ENCODE measurements at places on chromosomes 5 and 9.

- no peak for DNase-seq
Measured at GRCh38 chr5:35026280-35026840, 21.4 kb downstream of the AGXT2 start.

GRCh38 chr5:36172599-36172998, 20.7 kb downstream of the SKP2 start:
- DNase-seq, result no peak

DNA sequence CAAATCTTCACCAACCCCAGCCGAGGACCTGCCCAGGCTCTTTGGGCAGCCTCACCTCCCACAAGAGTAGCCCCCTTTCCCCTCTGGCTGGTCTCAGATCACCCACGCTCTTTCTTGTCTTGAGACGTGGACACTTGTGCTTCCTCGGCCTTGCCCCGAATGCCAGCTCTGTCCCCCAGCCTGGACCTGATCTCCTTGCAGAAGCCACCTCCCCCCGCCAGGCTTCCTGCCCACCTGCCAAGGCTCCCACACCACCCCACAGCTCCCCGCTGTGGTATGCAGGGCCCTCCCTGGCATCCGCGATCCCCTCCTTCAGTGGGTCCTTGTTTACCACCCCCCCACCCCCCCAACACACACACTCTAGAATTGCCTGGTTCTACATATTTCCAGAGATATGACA, 133.7 kb downstream of the ROR2 start:
- no peak for DNase-seq

DNA sequence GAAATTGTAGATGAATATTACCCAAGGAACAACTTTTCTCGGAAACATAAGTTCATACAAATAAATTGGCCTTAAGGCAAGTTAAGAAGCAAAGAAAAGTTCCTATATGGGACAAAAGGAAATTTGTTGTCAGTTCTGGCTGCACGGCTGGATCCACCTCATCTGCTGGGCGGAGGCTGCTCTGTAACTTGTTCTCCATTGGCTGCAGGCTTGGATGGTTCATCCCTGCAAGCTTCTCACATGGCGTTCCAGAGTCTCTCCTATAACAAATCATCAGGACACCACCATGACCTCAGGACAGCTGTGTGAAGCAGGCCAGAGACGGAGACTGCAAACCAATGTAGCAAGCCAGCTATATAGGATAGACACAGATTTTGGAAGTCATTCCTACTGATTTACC, 81.4 kb upstream of the DAB2 start:
- DNase-seq, result no peak

GRCh38 chr5:58088941-58089340, 370.9 kb downstream of the PLK2 start:
- no peak for DNase-seq

GRCh38 chr5:142152384-142152732, 43.8 kb downstream of the NDFIP1 start:
- no peak for DNase-seq

- DNase-seq, result no peak
Measured at GRCh38 chr5:83955916-83956315, 235.3 kb upstream of the HAPLN1 start.

- DNase-seq, result no peak
Measured at GRCh38 chr9:106284296-106284695, 578.7 kb upstream of the ZNF462 start.

GRCh38 chr5:109700516-109701153, 10.9 kb downstream of the MAN2A1 start:
- no peak for DNase-seq

- DNase-seq, result no peak
Measured at GRCh38 chr9:115038178-115038577, 79.8 kb downstream of the TNC start.

- DNase-seq, result no peak
Measured at GRCh38 chr5:143752165-143752850, 59.7 kb upstream of the HMHB1 start.

- no peak for DNase-seq
Measured at GRCh38 chr5:174306345-174307030, 261.0 kb downstream of the NSG2 start.

- DNase-seq, result no peak
Measured at GRCh38 chr5:23136958-23137357, 283.8 kb upstream of the CDH12 start.

GRCh38 chr9:128494108-128494745, 10.3 kb upstream of the GLE1 start:
- no peak for DNase-seq

- DNase-seq, result no peak
Measured at GRCh38 chr5:78738693-78739300, 90.2 kb upstream of the LHFPL2 start.

DNA sequence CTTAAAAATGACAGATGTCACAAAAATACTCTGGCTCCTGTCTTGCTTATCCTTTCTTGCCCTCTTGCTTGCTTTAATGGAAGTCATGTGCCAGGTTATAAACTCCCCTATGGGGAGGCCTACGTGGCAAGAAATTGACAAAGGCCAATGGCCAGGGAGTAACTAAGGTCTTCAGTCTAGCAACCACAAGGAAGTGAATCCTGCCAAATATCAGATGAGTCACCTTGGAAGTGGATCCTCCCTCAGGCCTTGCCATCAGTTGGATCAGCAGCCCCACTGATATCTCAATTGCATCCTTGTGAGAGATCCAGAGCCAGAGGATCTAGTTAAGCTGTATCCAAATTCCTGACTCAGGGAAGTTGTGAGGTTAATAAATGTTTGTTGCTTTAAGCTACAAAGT, 82.8 kb downstream of the CAAP1 start:
- DNase-seq, result no peak

GRCh38 chr5:5616247-5616895, 193.9 kb downstream of the ICE1 start:
- DNase-seq, result no peak

GRCh38 chr9:135544981-135545635, 818 bp upstream of the OBP2A start:
- no peak for DNase-seq

DNA sequence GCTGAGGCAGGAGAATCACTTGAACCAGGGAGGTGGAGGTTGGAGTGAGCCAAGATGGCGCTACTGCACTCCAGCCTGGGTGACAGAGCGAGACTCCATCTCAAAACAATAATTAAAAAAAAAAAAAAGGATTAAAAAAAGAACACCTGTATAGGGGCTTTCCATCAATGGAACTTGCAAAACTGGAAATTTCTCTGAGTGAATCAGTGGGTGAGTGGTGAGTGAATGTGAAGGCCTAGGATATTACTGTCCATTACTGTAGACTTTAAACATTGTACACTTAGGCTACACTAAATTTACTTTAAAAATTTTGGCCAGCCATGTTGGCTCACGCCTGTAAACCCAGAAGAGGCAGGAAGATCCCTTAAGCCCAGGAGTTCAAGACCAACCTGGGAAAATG, 5.7 kb upstream of the RARS1 start:
- no peak for DNase-seq

GRCh38 chr5:52863715-52864290, 76.1 kb downstream of the ITGA1 start:
- no peak for DNase-seq

GRCh38 chr9:126117158-126117425, 209.5 kb upstream of the MVB12B start:
- DNase-seq, result no peak

- no peak for DNase-seq
Measured at GRCh38 chr9:33408087-33408486, 5.7 kb upstream of the AQP7 start.

GRCh38 chr5:157485811-157486210, 25.8 kb downstream of the NIPAL4 start:
- DNase-seq, result no peak

Data from activated T-cell treated with anti-CD3 and anti-CD28 coated beads, Interleukin-2, amount 50 U/mL, for 24 hours (primary cell).